Endothelial cell of umbilical vein (primary cell): ENCODE measurements at places on chromosomes 6 and 20.

DNA sequence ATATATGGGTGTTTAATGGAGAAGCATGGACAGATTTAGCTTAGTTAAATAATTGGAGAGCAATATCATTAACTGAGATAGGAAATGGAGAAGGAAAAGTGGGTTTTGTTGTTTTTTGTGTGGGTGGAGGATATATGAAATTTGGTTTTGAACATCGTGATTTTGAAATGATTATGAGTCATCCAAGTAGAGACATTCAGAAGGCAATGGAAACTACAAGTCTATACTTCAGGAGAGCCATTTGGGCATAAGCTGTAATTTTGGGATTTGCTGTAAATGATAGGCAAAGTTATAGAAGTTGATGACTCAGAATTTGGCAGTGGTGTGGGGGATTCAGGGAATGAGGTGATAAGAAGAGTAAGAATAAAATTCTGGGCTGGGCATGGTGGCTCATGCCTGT is 27.4 kb upstream of the FAM135A start:
- no peak for DNase-seq

DNA sequence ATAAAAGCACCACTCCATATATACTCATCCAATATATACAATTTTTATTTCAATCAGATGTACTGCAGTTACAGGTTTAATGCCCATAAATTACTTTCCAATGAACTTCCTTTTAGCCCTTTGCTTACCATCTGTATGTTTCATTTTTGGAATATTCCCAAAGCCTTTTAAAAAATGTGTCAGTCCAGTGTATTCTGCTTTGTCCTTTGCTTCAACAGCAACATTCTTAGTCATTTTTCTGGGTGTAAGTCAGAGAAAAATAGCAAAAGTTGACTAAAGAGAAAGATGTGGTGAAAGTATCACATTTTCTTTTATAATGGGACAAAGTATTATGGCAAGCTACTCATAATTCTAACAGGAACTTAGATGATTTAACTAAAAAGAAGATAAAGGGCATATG is 15.2 kb downstream of the DSE start:
- no peak for DNase-seq

- peak; percentile 84 for DNase-seq
Measured at GRCh38 chr6:22826961-22827360, 257.6 kb downstream of the HDGFL1 start.

DNA sequence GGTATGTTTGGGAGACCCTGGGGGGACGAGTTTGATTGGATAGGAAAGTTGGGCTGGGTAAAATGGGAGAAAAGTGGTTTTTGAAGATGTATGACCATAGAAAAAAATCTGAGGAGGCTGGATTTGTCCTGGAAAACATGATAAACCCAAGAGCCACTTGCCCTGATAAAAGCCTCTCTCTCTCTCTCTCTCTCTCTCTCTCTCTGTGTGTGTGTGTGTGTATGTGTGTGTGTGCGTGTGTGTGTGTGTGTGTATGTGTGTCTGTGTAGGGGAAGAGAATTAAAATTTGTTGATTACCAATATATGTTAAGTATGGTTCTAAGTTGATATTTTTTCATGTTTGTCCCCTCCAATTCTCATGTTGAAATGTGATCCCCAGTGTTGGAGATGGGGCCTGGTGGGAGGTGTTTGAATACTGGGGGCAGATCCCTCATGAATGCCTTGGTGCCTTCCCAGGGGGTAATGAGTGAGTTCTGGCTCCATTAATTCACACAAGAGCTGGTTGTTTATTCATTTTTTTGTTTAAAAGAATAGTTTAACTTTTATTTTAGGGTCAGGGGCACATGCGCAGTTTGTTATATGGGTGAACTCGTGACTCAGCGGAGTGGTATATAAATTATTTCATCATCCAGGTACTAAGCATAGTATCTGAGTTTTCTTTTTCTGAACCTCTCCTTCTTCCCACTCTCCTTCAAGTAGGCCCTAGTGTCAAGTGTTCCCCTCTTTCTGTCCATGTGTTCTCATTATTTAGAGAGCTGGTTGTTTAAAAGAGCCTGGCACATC is 208.8 kb downstream of the TFAP2B start:
- no peak for DNase-seq

DNA sequence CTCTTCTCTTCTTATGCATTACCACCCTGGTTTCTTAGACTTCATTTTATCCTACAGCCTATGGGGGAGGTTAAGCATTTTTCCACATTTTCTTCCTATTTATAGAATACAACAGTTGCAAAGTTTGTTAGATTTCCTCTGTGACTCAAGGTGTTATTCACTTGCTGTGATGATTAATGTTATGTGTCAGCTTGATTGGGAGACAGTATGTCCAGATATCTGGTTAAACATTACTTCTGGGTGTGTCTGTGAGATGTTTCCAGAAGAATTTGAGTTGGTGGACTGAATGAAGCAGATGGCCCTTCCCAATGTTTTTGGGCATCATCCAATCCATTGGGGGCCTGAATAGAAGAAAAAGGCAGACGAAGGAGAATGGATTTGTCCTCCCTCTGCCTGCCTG is 131.3 kb downstream of the C6orf118 start:
- DNase-seq = no peak

- DNase-seq = no peak
Measured at GRCh38 chr20:44033344-44033743, 118.7 kb downstream of the TOX2 start.

- peak; percentile 59 for DNase-seq
Measured at GRCh38 chr6:70686548-70687133, 19.0 kb downstream of the SMAP1 start.

GRCh38 chr6:151481786-151482185 is 12.0 kb upstream of the CCDC170 start:
- peak; percentile 53 for DNase-seq

- DNase-seq = no peak
Measured at GRCh38 chr6:52262620-52263344, 18.5 kb upstream of the IL17F start.

- DNase-seq = no peak
Measured at GRCh38 chr6:148323344-148323743, 19.3 kb upstream of the SASH1 start.

DNA sequence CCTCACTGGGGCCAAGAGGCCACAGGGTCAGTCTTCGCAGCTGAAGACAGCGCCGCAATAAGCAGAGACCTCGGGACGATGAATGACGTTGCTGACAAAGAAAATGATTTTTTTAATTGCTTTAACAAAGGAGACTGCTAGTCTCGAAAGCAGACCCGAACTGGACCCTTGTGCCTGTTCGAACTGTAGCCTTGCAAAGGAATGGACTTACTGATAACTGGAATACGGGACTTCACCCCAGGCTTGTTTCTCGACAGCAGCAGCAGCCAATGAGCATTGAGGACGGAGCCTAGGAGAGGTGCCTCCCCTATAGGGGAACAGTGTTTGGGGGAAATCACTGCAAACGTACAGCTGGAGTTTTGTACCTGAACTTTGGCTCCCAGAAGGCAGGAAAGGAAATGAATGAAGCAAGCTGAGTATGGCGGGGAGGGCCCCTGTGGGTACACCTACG is 1.3 kb upstream of the TAF4 start:
- DNase-seq = no peak

DNA sequence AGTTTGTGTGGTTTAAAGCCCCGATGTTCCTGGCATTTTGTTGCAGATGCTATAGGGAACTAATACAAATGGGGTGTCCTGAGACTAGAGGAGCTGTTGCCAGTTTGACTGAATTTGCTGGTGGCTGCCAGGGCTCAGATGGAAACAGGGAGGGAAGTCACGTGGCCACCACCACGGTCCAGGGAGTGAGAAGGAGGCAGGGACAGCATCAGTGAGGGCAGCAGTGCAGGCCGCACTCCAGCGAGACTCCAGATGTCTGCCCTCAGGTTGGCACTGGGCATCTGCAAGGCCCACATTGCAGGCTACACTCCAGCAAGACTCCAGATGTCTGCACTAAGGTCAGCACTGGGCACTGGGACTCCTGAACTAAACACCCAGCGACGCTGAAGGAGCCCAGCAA is 86.2 kb downstream of the RAMACL start:
- no peak for DNase-seq

DNA sequence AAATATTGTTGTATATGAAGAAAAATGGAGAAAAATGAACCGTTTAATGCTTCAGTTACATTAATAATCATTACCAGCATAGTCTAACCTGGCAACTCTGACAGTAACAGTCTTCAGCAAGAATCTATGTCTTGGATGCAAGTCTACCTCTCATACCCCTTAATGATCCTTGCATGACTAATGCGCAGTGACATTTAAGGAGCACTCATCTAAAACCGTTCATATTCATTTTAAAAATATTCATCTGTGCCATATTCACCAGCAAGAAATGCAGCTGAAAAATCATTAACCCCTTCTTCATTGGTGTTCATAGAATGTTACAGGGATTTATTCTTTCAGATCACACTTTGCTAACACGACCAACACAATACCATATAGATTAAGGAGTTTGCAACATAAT is 227.2 kb upstream of the ASCC3 start:
- no peak for DNase-seq

- DNase-seq = no peak
Measured at GRCh38 chr20:1463971-1464570, 2.6 kb downstream of the NSFL1C start.

DNA sequence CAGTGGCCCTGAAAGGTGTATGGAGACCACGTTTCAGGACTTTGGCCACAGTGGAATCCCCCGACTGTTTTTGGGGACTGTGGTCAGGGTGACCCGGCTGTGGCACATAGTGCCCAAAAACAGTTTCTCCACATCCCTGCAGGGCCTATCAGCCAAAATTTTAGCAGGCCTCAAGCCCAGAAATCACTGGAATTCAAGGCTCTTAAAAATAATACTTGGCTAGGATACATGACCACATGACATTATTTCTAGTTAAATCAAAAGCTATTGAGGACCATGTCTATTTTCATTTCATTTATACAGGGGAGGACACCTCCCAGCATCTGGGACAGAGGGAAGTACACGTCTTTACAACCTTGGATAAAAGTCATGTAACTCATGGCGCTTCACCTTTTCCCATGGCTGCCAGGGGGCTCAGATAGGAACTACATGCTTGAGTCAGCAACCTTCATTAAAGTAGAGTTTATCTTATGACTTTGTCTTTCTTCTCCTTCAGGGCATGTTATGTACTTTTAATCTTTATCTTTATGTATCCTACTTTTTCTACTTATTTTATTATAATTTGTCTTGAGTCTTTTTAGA is 70.8 kb upstream of the CD93 start:
- DNase-seq = no peak

DNA sequence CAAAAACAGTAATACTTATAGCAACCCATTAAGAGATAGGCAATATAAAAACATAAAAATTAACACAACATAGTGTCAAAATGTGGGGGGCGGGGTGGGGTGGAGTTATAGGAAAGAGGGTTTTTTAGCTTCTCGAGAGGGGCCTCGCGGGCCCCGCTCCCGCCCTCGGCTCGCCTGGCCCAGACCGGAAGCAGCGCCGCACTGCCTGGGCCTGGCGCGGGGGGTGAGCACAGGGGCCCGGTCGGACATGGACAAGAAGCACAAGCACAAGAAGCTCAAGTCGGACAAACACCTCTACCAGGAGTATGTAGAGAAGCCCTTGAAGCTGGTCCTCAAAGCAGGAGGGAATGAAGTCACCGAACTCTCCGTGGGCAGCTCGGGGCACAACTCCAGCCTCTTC is 53.4 kb downstream of the REV3L start:
- no peak for DNase-seq

GRCh38 chr6:146913842-146914488 is 290.3 kb upstream of the STXBP5 start:
- DNase-seq = peak; percentile 98

DNA sequence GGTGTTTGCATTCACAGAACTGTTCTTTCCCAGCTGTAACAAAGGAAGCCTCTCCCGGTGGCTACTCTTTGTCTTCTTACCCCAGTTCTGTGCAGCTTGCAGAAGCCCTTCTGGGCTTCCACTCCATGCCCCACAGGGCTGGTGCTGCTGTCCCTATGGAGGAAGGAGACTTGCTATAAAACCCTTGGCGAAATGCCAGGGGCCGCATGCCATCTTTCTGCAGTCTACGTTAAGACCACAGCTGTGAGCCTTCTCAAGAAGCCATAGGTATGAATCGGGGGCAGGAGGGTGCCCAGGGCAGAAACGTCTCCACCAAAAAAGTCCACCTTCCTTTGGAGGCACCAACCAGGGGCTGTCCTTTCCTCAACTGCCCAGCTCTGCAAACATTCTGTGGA is 60.7 kb downstream of the PRND start:
- no peak for DNase-seq

- no peak for DNase-seq
Measured at GRCh38 chr6:166957087-166957804, 896 bp upstream of the RNASET2 start.

DNA sequence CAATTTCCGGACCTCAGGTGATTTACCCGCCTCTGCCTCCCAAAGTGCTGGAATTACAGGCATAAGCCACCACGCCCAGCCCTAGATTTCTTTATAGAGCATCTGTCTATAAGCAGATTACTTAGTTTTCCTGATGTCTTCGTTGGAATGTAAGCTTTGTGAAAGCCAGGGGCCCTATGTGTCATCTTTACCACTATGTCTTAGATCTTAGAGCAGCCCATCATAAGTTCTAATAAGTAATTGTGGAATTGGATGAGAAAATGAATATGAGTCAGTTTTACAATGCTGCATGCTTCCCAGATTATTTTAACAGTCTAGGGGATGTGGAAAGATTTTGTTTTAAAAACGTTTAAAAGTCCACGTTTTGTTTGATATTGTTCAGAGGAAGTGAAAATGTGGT is 9.1 kb upstream of the ZBTB2 start:
- DNase-seq = no peak

- peak; percentile 99 for DNase-seq
Measured at GRCh38 chr6:151067684-151068596, 171.8 kb upstream of the AKAP12 start.

DNA sequence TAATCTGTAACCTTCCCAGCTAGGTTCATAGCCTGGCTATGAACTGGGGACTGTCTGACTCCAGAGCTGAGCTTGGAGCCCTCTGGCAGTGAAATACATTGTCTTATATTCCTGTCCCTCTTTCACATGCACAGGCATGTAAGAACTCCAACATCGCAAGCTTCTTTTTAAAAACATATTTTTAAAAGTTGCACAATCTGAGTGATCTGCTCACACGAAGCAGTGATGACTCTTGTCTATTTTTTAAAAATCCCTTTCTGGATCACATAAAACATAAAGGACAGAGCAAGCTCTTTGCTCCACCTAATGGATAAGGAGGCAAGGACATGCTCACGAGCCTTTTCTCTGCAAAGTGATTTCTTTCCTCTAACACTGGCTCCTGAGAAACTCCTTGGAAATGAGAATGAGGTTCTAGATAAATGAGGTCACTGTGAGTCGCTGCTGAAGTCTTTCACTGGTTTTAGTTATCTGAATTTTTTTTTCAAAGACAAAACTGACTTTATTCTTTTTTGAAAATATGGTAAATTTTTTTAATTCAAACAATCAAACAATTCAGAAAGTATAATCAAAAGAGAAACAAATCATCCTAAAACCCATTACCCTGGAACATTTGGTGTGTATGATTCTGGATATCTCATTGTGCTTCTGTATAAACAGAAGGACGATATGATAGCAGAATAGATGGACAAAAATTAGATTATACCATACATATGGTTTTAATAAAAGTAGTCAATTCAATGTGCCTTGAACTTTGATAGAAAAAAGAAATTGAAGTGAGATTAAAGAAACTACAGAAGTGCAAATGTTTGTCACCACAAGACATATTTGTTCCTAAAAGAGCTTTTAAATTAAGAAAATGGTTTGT is 30.8 kb downstream of the IL20RA start:
- peak; percentile 27 for DNase-seq
